ENCODE measurements at places on chromosomes 5 and 9.

DNA sequence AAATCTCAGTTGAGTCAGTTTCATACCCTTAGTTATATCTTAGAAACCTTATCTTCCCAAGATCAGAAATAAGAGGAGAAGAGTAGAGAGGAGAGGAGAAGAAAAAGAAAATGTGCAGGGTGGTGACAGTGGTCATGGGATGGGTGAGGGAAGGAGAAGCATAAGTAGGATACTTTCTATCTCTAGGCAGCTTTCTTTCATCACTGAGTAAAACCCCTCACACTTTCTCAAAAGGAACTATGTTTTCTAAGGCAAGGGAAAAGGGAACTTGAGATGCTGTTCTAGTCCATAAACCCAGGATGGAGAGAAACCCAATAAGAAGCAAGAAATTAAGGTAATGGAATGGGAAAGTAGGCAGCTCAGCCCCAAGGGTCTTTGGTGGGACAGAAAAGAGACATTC, 225.3 kb downstream of the MCTP1 start:
- no peak for DNase-seq

GRCh38 chr5:140710899-140711552, 10.8 kb downstream of the ZMAT2 start:
- peak; percentile 85 for DNase-seq

DNA sequence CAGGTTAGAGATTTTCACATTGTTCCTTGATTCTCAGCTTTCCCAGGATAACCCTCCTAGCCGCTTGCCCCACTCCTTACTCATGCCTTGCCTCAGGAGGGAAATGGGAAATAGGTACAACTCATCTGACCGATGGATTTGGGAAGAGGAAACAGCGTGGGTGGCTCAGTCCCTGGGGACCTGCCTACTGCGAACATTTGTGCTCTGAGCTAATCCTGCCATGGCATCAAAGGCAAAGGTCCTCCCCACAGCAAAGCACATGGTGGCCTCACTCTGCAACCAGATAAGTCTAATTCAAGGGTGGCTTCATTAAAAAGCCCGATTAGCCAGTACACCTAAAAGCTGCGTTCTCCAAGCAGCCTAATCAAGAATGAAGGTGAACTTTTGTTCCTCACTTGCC, 82.4 kb upstream of the ADRA1B start:
- no peak for DNase-seq

DNA sequence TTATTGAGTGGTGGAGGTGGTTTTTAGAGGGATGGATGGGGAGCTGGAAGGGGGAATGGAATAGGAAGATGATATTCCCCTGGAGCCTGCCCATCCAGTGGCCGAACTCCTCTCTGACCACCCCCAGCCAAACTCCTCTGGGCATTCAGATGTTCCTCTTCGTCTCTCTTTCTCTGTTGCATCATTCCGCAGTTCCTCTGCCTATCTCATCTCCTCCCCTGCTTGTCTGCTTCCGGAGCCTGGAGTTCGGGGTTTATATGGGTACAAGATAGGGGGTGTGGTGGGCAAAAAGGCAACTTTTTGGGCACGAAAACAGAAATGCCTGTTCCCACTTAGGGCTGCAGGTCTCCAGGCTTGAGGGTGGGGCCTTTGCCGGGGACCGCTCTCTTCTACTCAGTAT, 12.2 kb upstream of the CDK5RAP2 start:
- no peak for DNase-seq

DNA sequence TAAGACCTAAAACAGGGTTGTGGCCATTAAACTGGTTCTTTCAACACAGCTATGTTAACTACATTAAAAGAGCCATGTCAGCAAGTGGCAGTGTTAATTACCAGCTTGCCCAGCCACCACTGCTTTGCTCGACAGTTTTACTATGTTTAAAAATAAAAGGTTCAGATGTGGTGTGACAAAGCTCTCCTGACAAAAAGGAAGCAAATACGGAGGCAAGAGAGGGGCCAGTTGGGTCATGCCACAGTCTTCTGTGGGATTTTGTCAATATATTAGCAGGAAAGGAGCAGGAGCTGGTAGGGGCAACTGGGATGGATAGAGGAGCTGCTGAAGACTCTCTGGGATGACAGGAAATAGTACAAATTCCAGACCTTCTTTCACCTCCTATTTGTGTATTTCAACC, 113.5 kb upstream of the PCA3 start:
- DNase-seq, result no peak

DNA sequence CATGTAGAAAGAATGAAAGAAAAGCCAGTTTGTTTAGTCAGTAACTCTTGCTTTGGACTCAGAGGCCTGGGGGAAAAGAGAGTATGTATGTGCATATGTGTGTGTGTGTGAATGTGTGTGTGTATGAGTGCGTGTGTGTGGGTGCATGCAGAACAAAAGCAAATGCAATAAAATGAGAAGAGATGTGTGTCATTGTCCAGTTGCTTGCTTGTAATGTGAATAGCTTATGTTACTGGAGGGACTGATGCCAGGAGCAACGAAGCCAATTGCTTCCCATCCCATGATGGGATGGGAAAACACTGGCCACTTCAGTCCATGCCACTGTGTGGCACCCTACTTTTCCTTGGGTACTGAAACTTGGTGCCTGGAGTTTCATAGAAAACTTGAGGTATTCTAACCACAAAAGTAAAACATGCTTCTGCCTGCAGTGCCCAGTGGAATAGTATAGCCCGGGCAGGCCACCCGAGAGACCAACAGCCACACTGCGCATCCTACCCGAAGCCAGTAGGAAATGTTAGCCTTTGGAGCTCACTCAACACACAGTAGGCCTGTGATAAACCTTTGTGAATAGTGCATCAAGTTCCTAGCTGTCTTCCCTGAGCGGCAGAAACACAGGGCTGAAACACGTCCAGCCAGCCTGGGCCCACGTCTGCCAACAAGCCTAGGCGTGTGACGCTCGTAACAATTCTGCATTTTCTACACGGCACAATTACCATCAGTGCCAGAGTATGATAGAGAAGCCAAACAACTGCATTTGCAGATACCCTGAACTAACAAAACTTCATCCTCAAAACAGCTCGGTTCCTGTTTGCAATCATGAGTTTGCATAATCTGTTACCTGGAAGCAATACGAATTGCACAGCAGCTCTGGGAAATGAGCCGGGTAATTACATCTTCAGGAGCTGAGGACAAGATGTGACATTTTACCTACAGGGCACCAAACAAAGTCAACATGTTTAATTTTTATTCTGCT, 198.1 kb downstream of the SYK start:
- no peak for DNase-seq

GRCh38 chr5:58706736-58707135, 123.9 kb downstream of the RAB3C start:
- no peak for DNase-seq

DNA sequence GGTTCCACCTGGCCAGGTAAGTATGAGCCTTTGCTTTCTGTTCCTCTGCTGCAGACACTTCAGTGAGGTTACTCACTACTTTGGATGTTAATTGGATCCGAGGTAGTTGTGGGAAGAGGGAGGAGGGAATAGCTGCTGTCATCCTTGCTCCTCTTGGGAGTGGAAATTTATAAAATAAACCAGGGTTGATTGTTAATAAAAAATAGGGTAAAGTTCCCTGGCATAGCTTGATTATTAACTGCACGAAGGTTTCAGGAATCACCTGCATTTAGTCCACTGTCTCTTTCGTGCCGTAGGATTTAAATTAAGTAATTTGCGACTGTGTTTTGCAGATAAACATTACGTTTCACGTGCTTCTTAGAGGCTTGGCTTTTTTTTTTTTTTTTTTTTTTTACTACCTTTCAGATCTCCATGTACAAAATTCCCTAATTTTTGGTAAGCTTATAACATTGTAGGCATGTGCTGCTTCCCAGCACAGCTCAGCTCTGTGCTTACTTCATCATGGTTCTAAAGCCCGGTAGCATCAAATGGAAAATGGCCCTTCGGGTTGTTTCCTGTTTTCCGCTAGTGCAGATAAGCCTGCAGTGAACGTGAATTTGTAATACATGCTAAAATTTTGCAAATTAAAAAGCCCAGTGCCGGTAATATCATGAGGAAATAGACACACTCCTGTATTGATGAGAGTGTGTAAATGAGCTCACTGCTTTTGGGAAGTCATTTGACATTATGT, 26.9 kb upstream of the LTC4S start:
- no peak for DNase-seq

GRCh38 chr9:77731930-77732329, 83.8 kb upstream of the GNA14 start:
- DNase-seq, result no peak

DNA sequence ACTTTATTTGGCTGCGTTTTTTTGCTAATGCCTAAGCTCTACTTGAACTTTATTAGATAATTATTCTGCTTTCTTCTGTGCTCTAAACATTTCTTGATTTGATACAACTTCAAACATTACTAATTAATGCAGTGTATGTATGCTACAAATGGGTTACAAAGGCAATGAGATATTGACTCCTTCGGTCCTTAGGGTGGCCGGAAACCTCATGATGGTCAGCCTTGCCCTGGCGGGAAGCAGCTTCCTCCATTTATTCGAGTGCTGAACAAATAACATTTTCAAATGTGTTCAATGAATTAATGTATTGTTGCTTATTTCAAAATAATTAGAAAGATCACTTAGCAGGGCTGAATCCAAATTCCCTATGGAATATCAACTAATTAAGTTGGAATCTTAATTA, 3.9 kb upstream of the LNPEP start:
- DNase-seq, result no peak

- no peak for DNase-seq
Measured at GRCh38 chr5:7856855-7857254, 5.9 kb upstream of the CFAP90 start.

- DNase-seq, result no peak
Measured at GRCh38 chr5:24644761-24645160, at the start of gene CDH10. CDH10 (minus strand) TSS chr5:24644978; CDS start chr5:24593490, 51,488 bp downstream.

DNA sequence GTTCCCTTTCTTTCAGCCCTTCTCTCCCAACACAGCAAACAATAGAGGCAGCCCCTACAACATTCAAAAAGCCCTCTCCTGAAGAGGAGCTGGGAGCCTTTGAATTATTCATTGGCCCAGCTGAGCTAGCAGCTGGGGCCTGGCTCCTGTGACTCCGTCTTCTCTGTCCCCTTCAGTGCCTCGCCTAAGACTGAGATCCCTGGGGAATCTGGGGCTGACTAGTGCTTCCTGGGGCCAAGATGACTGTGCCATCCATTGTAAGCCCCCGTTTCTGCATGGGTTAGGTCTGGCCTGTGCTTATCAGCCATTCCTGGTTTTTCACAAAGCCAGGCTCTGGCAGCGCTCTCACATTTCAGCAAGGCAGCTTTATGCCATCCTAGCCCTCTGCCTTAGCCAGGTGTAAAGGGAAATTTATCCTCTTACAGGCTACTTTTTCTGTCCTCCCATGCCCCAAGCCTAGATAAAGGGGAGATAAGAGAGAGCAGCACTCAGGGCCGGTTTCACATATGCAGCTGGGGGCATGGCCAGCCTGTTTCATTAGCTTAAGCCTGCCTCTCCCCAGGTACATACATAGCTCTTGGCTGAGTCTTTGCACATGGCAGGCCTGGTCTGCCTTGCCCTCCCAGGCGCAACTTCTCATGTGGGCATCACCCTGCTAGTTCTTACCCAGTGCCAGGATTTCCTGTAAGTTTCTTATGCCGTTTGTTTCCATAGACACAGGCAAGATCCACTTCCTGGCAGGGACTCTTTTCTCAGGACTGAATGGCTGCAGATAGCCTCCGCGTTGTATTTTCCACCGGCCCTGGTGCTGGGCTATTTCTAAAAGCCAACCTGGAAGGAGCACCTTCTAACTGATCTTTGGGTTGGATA, 15.8 kb downstream of the PTPA start:
- no peak for DNase-seq

- no peak for DNase-seq
Measured at GRCh38 chr9:27549196-27549755, 19.7 kb upstream of the MOB3B start.

- no peak for DNase-seq
Measured at GRCh38 chr5:41433552-41434181, 76.7 kb downstream of the PLCXD3 start.

DNA sequence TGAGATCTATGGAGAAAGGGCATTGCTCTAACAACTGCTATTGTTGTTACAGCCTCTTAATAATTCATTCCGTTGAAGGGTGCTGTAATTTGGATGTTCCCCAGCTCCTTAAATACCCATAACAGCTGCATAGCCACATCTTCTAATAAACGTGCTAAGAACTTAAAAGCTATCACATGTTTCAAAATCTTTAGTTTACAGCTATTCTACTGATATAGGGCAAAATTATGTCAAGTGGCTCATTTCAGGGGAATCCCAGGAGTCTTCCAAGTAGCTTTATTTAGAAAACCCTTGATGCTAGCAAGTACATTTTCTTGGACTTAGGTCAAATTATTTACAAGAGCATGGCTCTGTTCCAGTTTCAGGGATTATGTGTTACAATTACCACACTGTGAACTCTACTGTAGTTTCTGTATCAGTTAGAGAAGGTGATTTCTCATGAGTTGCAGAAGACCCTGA, 990.4 kb upstream of the ACO1 start:
- no peak for DNase-seq

GRCh38 chr5:20347334-20347733, 359.3 kb upstream of the CDH18 start:
- no peak for DNase-seq

- DNase-seq, result no peak
Measured at GRCh38 chr5:79505138-79505537, 8.8 kb downstream of the HOMER1 start.

DNA sequence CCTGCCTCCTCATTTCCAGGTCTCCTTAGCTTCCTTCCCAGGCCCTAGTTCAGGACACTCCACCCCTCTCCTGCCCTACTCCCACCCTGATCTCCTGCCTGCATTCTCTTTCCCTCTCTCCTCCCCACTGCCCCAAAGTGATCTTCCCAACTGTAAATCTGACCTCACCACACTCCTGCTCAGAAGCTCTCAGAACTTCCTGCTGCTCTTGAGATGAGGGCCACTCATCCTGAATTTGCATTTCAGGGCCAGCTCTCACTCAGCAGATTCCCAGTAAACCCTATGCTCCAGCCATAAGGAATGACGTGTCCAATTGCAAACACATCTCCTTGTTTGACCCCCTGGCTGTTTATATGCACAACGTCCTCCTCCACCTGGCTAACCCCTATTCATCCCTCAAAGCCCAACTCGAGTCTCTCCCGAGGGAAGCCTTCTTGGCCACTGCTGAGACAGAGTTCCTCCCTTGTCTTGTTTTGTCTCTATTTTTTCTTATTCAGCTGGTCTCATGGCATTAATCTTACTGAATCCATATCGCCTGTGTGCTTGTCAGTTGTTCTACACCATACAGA, 95.0 kb downstream of the NSG2 start:
- no peak for DNase-seq

DNA sequence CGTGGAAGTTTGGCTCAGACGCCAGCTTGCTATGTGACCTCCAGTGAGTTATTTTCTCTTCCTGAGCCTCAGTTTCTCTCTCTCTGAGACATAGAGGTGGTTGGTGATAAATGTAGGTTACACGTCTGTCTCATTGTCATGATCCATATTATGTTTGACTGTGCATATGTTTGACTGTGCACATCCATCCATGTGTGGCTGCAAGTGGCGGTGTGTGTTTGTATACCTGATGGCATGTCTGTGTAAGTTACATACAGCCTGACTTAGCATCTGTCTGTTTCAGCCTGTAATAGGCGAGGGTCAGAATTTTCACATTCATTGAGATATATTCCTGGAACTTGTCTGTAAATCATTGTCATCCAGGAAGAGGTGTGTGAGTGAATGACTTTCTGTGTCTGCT, 3.3 kb downstream of the SPARC start:
- DNase-seq, result no peak

Measured in CD4-positive, alpha-beta T cell treated with Interferon gamma for 1 hour (primary cell).